Activated CD8-positive, alpha-beta T cell treated with anti-CD3 and anti-CD28 coated beads for 36 hours (primary cell): ENCODE measurements at places on chromosomes 2 and 18. TPM values are rescaled to one million over a fixed set of nuclear protein-coding genes. Genes with fewer than 3 reads are reported as not detected.

DNA sequence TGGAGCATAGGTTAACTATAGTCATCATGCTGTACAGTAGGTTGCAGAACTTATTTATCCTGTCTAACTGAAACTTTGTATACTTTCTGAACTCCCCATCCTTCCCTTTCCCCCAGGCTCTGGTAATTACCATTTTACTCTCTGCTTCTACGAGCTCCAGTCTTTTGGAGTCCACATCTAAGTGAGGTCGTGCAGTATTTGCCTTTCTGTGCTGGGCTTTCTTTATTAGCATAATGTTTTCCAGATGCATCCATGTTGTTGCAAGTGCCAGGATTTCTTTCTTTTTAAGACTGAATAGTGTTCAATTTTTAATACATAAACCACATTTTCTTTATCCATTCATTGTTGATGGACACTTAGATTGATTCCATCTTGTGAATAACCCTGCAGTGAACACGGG, 464.1 kb downstream of the TGIF1 start:
- no peak for DNase-seq

GRCh38 chr2:38935568-38936172, 46.0 kb downstream of the ARHGEF33 start:
- DNase-seq = no peak

GRCh38 chr18:39969803-39970494, 1985.1 kb upstream of the PIK3C3 start:
- no peak for DNase-seq

GRCh38 chr2:5229574-5229973, 462.6 kb upstream of the SOX11 start:
- no peak for DNase-seq

DNA sequence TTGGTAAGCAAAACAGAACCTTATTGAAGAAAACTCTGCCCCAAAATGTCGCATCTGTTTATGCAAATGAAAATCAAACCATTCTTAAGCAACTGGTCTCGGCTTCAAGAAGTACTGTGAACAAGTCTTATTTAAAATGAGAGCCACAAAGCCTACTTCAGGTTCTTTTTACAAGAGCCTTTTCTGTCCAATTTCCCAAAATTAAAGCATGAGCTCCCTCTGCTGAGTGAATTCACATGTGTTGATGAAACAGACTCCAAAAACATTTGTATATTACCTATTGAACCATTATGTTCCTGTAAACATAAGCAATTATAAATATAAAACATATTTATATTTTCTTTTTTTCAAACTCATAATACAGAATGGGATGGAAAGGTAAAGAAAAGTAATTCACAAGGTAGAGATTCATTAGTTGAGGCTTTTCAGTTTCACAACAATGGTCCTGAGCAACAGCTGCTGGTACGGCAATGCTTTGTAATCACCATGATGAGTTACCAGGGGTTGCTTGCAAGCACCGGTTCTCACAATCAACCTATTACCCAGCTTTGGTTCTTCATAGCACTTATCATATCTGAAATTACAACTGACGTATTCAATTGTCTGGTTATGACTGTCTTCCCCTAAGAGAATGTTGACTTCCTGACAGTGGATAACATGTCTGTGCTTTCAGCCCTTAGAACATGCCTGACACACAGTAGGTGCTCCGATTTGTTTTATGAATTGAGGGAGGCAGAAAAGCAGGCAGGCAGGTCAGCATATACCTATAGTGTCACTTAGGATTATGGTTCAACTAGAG, 108.4 kb upstream of the BZW1 start:
- peak; percentile 45 for DNase-seq

DNA sequence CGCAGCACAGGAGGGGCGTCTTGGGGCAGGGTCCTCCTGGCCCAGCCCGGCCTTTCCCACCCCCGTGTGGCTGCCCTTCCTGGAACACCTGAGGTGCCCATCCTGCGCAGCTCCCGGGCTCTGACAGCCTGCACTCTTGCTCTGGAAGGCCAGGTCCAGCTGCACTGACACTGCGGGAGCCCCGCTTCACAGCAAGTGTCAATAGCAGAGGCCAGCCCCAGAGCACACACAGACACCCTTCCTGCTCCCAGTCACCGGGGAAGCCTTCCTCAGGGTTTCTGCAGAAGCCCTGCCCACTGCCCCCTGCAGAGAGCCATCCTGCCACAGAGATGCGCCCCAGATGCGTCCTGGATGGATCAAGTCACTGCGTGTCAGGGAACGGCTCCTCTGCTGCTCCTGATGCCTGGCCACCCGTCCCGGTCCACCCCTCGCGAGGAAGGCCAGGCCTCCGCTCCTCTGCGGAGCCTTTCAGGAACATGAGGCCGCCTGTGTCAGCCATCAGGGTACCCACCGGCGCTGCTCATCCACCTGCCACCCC, 519.2 kb upstream of the MYT1L start:
- DNase-seq = no peak

Gene NLRC4
- total RNA-seq = not detected

Gene RFX8
- total RNA-seq = not detected

DNA sequence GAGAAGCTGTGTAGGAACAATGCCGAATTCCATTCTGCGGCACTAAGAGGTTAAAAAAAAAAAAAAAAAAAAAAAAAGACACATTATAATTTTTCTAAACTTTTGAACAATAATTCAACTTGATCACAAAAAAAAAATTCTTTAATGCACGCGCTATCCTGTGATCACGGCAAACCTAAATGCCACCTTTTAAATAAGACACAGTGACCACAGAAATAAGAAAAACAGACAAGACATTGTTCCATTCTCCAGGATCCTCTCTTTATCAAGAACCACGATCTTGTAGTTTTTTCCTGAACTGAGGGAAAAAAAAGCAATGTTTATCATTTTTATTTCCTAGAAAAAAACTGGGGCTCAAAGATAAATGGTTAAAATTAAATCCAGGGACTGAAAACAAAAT, 9.4 kb downstream of the SUCLG1 start:
- no peak for DNase-seq

DNA sequence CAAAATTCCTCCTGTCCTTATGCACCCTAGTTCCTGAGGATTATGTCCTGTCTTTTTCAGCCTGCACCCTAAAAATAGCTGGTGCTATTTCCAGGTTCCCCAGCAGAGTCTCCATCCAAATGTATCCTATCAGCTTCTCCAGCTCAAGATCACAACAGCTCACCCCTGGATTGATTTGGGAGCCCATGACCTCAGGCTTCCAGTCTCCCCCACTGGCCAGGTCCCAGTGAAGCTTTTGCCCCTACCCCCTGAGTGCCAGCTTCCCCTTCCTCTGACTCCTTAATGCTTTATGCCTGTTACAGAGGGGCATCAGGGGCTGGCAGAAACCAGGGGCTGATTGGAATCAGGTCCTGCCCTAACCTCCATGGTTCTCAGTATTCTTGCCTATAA, 76.9 kb upstream of the DAPL1 start:
- DNase-seq = no peak

- DNase-seq = peak; percentile 88
Observed at GRCh38 chr2:30252723-30253701, 21.7 kb downstream of the LBH start.

Gene AOX1
- 0.69 TPM for total RNA-seq

Gene DPY30
- 68.5 TPM for total RNA-seq

GRCh38 chr2:113000436-113000835, 4.8 kb upstream of the IL36A start:
- DNase-seq = no peak

- DNase-seq = no peak
Observed at GRCh38 chr18:48036226-48036625, 105.8 kb upstream of the SMAD2 start.

DNA sequence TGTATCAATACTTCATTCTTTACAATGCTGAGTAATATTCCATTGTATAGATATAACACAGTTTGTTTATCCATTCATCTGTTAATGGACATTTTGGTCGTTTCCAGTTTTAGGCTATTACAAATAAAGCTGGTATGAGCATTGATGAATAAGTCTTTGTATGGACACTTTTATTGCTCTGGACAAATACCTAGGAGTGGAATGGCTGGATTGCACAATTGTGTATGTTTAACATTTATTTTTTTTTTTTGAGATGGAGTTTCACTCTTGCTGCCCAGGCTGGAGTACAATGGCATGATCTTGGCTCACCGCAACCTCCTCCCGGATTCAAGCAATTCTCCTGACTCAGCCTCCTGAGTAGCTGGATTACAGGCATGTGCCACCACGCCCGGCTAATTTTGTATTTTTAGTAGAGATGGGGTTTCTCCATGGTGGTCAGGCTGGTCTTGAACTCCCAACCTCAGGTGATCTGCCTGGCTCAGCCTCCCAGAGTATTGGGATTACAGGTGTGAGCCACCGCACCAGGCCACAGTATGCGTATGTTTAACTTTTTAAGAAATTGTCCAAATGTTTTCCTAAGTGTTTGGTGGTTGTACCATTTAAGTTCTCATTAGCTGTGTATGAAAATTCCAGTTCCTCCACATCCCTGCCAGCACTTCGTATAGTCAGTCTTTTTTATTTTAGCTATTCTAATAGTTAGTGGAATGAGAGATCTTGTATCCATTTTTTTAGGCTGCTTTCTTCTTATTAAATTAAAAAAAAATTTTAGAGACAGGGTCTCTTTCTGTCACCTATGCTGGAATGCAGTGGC, 194.9 kb upstream of the HAAO start:
- DNase-seq = no peak

- DNase-seq = no peak
Observed at GRCh38 chr2:142545036-142545435, 332.4 kb upstream of the KYNU start.

Gene CACNB4
- total RNA-seq = 0.34 TPM

- peak; percentile 10 for DNase-seq
Observed at GRCh38 chr2:197707316-197708213, 2.4 kb downstream of the MARS2 start.
